RCC 7860 (cell line): ENCODE measurements at places on chromosomes 16 and 17.
A peak's percentile ranks its signal among the peaks of the same experiment; 100 is the strongest.

DNA sequence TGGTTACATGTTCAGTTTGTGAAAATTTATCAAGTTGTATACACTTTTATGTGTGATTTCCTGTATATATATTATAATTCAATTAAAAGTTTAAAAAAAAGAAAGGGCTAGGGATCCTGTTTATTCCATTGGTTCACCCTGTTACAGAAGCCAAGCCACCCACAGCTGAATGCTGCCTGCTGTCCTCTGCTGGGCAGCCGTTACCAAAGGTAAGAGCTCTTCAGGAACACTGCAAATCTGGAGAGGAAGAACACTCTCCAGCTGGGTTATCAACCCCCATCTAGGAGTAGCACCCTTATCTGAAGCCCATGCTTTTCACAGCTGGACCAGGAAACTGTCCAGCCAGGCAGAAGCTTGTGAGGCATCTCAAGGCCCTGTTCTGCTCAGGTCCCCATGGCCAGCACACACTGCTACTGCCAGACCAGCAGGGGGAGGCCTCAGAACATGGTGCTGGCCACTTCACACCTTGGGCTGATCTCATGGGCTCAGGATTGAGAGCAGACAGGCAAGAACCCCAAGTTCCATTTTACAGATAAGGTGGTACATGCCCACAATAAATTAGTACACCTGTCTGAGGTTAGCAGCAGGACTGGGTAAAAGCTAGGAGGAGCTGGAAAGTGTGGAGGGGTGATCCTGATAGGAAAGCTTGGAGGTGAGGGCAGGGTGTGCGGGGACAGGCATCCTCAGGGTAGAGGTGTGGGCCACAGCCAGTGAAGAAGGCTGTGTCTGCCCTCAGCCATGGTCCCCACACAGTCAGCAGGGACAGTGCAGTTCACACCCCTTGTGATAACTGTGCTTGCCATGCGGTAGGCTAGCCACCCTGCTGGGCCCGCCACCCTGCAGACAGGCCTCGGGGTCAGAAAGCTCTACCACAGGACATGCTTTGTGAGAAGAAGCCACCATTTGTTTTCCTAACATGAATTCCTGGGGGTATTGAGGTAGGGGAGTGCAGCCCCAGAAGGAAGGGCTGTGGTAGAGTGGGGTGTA lies 54.3 kb upstream of the SREBF1 start:
- peak; percentile 51 for DNase-seq

DNA sequence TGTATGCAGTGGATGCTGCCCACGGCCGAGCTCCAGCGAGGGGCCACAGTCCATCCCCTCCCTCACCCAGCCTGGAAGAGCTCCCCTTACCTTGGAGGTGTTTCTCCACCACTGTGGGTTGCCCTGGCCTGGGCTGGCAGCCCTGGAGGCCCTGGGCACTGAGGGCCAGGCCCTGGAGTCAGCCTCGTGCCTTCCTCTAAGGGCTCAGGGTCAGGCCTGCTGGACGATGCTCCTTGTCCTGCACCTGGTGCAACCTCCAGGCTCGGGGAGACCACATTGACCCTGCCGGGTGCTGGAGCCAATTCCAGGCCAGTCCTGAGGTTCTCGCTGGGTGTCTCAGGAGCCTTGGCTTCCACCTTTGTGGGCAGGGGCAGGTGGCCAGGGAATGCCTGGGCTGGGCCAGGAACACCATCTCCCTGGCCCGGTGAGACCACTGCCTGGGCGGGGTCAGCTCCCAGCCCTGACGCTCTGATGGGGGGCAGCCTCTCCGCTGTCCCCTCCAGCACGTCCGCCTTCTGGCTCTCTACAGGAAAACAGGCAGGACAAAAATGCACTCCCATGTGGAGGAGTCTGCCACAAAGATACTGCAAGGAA lies 10.4 kb downstream of the MYLK3 start:
- no peak for DNase-seq

GRCh38 chr17:62109378-62109902 lies 44.4 kb upstream of the MED13 start:
- DNase-seq, result peak; percentile 79

- DNase-seq, result no peak
Measured at GRCh38 chr16:61323456-61323855, 712.8 kb downstream of the CDH8 start.

DNA sequence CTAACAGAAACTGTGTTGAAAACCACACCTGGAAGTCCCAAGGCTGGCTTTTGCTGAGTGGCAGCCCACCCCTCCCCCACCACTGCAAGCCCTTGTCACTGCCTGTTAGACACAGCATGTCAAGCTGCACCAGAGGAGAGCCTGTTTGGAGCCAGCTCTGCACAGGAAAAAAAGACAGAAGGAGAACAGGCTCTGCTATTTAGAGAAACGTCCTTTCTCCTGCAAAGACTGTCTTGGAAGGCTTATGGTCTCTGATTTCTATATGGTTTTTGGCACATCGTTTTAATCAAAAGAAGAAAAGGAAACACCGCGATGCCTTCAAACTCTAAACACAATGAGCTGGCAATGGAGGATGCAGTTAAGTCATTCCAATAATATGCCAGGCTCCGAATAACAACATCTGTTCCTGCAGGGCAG lies 275.5 kb downstream of the MAP2K4 start:
- no peak for DNase-seq

GRCh38 chr17:28047806-28048205 lies 5.3 kb downstream of the NLK start:
- no peak for DNase-seq

DNA sequence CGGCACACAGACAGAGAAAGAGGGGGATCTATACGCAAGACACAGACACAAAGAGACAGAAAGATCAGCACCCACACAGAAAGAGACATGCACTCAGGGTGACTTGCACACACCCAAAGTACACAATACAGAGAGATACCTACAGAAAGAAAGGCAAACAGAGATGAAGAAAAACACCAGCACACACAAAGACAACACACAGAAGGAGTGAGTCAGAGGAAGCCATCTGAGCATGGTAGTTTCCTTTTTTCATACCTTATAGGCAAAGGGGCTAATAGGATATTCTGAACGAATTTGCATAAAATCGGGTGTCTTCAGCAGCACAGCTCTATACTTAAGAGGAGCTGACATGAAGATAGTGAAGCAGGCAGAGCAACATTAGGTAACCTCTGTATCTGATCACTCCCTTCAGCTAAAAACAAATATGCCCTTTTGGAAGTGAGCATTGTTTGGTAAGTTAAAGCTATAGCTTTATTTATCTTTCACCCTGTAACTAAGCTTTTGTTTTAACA lies 198.6 kb downstream of the AATF start:
- DNase-seq, result no peak

DNA sequence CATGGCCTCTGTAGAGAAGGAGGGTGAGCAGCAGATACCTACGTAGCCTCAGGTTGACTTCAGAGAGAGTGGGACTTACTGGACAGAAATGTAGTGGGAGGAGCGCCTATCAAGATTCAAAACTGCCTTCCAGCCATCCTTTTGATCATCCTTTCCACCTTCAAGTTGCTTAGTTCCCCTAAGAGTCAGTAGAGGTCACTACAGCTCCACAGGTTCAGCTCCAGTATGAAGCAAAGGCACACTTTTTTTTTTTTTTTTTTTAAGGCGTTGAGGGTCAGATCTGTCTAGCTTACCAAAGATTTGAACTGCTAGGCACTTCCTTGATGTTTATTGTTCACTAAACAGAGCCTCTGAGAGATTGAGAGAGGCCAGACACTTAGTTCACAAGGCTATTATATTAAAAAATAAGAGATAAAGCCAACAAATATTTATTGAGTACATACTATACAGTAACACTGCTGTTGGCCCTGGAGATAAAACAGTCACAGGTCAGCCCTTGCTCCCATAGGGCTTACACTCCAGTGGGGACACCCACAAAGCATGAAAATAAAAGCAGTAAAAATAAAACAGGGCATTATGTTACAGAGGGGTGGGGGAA lies 3.1 kb downstream of the RNF227 start:
- peak; percentile 63 for DNase-seq

DNA sequence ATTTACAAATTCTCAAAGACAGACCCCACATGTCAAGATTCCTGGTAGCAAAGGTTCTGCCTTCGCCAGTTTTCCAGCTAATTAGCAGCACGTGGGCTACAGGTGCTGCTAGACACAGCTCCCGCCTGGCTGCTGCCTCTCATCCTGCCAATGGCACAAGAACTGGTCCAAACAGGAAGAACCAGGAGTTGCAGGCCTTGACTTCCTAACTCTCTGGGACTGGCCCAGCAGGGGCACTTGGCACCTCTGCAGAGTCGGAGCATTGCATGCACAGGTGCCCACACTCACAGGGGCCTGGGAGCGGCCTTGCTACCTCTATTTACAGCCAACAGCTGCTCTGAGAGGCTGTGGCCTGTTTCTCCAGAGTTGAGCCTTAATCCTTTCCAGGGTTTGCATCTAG lies 39.6 kb downstream of the TK2 start:
- DNase-seq, result no peak

- no peak for DNase-seq
Measured at GRCh38 chr16:19677402-19677801, 40.6 kb downstream of the KNOP1 start.

DNA sequence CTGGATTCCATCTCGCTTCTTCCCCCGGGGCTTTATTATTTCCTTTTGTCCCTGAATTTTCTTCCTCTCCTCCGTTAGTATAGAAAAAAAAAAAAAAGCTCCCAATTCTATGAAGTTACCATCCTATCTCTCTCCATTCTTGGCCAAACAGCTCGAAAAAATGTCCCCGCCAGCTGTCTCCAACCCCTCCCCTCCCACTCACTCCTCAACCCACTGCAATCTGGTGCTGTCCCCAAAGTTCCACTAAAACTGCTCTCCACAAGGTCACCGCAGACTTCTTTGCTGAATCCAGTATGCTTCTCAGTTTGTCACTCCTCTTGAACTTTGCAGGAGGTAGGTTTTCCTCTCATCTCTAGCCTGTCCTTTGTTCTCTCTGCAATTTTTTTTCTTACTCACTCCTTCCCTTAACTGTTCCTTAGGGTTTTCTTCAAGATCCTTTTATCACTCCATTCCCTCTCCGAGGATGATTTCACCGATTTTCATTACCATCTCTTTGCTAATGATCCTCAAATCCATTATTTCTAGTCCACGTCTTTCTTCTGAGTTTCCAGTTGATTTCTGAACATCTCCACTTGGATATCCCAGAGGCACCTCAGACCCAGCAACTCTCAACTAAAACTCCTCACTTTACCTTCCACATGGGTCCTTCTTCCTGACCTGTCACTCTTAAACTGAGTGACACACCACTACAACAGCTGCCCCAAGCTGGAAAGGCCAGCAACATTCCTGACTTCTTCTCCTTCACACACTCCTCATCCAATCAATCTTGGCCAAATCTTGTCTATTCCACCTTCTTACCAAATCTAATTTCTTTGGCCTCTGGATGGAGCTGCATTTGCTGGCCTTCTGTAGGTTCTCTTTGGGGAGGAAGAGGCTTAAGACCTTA lies 1.5 kb upstream of the SUMO2 start:
- DNase-seq, result no peak

- DNase-seq, result no peak
Measured at GRCh38 chr16:938136-938535, 32.6 kb downstream of the LMF1 start.

DNA sequence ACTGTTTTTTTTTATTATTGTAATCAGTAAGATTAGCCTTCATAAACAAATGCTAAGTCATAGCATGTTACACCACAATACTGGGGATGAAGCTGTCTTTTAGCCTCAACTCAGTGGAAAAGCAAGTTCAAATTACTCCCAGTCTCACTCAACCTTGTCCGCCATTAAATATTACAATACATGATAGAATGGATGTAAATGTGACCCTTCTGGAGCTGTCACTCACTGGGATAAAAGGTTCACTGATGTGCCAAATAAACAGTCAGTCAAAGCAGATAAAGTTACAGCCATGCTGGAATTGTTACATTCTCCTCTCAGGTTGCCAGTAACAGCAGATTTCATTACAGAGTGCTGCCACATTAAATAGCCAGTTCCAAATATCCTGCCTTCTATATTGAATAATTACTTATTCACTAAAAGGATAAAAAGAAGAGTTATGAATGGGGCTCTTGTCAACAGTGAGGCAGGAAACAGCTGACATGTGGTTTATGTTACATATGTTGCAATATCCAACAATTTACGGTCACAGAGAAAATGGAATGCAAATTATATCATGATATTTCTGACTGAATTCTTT lies 53.4 kb downstream of the BRIP1 start:
- DNase-seq, result no peak

DNA sequence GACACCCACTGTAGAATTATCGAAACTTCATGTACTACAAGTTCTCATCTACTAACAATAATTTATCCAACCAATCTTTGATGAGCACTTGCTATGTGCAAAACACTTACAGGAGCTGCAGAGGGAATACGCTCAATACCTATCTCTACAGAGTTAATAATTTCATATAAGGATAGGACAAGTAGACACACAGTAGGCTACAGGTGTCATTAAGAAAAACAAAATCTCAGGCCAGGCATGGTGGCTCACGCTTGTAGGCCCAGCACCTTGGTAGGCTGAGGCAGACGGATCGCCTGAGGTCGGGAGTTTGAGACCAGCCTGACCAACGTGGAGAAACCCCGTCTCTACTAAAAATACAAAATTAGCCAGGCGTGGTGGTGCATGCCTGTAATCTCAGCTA lies 91.3 kb upstream of the PLEKHM1 start:
- DNase-seq, result no peak

DNA sequence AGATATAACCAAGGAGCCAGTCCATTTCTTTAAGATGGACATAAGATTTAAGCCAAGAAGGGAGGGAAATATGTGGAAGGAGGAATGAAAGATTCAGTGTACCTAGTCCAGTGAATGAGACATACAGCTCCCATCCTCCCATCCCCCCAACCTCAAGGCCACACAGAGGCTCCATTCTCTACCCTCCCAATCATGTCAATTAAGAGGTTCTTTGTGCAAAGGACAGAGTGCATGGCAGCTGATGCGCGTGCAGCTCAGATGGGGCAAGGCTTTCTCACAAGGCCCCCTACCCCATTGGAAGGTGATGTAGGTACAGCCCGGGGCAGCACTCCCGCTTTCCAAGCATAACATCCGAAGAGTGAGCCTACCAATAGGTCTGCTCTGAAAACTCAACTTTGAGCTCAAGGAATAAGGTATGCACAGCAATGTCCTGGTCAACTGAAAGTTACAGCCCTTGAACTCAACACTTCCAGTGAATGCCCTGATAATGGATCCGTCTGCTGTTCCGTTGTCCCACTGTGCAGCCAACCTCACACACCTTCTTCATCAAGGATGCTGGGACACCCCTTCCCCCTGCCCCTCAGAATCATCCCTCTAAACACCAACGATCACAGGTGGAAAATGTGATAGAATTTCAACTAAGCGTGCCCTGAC lies 458.1 kb downstream of the SOX9 start:
- no peak for DNase-seq
